ENCODE measurements at places on chromosomes 2 and 18. TPM values are rescaled to one million over a fixed set of nuclear protein-coding genes. Genes with fewer than 3 reads are reported as not detected.

KIF5C gene
- total RNA-seq = 0.37 TPM

ANKRD62 gene
- total RNA-seq = not detected

DNA sequence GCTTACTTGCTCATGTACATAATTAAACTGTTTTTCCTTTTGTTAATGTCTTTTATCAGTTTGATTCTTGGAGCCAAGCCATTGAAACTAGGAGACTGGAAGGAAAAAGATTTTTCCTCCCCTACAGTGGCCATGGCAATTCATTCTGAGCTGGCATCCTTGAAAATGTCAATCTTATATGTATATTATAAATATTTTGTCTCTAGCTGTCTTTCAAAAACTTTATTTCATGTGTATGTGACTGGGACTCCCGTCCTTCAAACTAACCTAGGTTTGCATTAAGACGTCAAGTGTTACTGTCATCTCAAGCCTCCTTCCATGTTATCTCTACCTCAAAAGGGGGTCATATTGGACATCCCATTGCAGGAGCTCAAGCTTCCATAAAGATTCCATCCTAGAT is 280.4 kb downstream of the HRH4 start:
- DNase-seq = no peak

GRCh38 chr18:22385718-22386117 is 32.0 kb downstream of the CTAGE1 start:
- no peak for DNase-seq

- DNase-seq = no peak
Measured at GRCh38 chr2:170307555-170308351, 129.8 kb downstream of the MYO3B start.

GRCh38 chr2:148430101-148430500 is 214.4 kb upstream of the EPC2 start:
- no peak for DNase-seq

DNA sequence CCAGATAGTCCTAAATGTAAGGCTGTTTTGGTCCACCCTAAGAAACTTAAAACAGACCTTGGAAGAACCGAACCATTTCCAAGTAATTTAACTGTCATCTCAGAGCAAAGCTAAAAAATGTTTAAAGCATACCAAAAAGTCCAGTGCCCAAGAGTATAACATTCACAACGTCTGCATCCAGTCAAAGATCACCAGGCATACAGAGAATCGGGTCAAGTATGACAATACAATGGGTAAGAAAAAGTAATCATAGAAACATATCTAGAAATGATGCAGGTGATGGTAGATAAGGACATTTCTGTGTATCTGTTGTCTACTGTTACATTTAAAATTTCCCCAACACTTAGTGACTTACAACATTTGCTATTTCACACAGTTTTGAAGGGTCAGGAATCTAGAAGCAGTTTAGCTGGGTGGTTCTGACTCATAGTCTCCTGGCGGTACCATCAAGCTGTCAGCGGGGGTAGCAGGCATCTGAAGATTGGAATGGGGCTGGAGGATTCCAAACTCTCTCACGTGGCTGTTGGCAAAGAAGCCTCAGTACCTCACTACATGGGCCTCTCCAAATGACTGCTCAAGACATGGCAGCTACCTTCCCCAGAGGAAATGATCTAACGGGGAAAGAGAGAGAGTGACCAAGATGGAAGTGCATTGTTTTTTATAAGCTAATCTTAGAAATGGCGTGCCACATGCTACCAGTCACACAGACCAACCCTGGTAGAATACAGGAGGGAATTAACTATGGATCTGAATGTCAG is 36.6 kb upstream of the DYNC2LI1 start:
- no peak for DNase-seq

- DNase-seq = no peak
Measured at GRCh38 chr2:34831096-34831495, 1232.0 kb upstream of the FAM98A start.

DNA sequence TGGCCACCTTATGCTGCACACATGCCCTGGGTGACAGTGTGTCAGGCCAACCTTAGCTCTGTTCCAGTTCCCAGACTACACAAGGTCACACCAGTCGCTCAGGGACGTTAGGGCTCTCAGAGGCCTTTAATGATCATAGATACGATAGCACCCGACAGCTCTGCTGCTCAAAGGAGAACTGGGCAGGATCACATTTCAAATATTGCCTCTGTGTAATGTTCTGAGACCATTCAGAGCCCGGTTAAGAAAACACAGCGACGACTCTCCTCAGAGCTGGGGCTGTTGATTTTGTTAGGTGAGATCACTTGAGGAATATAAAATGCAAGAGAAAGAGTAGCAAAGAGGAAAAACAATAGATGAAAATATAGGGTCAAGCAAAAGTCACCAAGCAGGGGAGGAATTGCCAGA is 166.6 kb upstream of the TANK start:
- DNase-seq = no peak

- DNase-seq = no peak
Measured at GRCh38 chr2:124283096-124283495, 258.0 kb downstream of the CNTNAP5 start.

DNA sequence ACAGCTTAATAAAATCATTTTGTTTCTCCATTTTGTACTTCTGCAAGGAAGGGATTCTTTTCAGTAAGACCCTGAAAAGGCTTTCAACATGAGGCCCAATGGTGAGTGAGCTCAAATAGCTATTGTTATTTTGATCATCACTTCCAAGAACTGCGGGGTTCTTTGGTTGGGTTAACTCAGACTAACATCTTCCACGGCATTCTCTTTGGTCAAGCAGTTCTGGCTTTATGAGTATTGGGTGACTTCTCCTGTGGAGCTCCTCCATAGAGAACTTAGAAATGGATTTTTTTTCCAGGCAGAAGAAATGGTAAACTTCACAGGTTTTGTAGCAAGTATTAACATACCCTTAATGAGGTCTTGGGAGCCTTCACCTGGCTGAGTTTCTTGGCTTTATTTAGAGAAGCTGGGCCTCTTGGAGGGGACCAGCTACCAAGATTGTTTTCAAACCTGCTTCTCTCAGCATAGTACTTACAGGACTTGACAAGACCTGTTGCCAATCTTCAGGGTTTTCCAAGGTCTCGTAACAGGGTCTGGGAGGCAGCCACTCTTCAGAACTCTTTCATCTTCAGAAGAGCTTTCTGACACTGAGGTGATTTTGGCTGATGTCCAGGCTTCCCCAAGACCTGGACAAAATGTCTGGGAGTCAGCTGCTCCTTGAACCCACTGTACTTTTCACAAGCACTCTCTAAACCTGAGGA is 353.2 kb upstream of the ETAA1 start:
- DNase-seq = no peak

DNA sequence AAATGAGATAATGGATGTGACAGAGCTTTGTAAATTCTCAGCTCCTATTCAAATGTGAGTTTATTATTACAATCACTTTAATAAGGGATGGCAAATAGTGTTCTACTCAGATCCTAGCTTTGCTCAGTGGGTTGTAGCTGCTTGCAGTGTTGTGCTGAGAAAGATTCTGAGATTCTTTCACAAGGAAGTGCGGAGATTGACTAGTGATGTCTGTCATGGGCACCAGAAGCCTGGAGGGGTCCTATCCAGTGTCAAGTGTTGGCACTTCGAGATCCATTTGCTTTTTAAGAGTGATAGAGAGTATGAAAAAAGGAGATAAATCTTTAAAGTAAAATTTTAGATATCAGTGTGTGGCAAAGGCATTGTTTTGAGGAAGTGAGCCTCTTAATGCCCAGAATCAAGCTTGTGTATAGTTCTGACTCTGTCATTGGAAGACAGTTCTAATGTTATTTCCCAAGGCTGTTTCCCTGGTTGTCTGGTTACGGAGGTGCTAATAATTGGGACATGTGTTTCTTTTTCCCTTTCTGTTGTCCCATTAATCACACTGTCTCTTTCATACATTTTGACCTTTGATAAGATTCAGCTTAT is 181.7 kb upstream of the SPRED2 start:
- no peak for DNase-seq

DNA sequence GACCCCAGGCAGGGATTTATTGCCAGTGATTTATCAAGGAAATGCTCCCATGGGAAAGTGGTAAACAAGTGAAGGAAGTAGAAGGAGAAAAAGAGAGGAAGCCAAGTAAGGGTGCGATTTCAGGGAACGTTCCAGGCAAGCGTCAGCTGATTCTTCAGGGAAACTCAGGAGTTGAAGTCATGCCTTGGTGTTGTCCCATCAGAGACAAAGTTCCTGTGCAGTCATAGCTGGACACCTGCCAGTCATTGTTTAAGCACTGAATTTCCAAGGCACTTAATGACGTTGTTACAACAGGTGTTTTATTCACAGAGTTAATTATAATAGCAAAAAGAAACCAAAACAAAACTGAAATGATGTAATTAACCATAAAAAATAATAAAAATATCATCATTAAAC is 381.8 kb upstream of the CRIM1 start:
- no peak for DNase-seq

GRCh38 chr18:35588995-35589394 is 7.5 kb downstream of the GALNT1 start:
- no peak for DNase-seq

- DNase-seq = no peak
Measured at GRCh38 chr18:24033641-24034412, 19.3 kb downstream of the TTC39C start.

- no peak for DNase-seq
Measured at GRCh38 chr2:196537311-196537710, 102.2 kb upstream of the CCDC150 start.

Data from GM12878 (cell line).